ENCODE measurements at places on chromosomes 6 and 20.

DNA sequence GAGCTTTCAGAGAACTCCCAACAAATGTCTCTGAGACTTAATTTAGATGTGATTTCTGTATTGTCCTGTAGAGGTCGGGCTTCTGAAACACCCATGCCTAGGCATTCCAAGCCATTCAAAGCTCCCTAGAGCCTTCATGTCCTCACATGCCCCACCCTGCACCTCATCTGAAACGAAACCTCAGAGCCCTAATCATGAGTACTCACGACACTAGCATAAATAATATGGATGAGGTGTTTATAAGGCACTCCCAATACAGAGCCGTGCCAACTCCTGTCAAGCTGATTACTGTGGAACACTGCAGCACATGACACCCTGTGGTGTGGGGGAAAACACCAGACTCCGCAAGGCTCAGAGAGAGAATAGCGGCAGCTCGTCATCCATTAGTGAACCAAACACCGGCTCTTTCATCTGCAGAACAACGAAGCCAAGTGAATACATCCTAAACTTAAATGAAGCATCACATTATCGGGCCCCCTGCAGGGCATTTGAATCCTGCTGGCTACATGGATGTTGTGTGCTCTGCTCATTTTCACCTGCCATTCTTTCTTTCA is 83.8 kb downstream of the FNDC1 start:
- DNase-seq: no peak

DNA sequence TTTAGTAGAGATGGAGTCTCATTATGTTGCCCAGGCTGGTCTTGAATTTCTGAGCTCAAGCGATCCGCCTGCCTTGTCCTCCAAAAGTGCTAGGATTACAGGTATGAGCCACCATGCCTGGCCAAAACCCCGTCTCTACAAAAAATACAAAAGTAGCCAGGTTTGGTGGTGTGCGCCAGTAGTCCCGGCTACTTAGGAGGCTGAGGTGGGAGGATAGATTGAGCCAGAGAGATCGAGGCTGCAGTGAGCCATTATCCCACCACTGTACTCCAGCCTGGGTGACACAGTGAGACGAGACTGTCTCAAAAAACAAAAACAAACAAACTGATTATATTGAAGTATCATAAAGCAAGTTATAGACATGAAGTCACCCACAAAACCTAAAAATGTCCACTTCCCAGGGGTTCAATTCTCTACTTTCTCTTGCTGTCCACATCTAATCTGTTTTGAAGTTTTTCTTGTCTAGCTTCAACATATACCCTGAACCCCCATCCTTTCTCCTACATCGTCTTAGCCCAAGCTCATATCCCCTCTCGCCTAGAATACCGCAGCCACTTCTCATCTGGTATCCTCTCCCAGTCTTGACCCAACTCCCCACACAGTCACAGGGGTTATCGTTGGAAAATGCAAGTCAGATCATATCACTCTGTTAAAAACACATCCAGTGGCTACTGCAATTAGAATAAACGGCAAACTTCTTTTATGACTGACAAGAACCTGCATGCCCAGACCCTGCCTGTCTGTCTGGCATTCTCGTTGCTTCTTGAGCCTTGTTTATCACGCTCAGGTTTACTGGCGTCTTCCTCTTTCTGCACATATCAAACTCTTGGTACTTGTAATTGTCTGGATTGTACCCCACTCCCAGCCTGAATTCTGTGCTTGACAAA is 20.1 kb upstream of the NCOA3 start:
- no peak for DNase-seq

DNA sequence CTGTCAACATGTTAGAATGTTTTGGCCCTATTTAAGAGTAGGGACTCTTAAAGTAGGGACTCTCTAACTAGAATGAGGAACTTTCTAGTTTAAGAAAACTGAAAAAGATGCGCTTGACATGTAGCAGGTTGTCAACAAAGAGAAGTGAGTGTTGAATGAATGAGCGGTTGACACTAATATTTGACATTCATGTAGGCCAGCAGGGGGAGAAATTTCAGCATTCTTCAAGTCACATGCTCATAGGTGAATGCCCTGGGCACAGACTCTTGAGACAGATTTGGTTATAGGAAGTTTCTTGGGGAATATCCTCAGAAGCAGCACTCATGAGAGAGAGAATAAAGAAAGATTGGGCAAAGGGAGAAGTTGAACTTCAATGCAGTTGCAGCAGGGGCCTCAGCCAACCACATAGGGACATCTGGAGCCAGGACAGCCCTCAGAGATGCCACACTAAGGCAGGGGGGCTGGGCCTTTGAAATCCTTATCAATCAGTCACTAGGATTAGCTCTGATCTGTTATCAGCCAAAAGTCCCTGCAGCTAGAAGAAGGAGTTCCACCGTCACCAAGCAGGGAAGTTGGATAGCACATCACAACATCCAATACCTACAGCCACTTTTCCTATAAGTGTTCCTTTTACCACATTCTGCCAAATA is 145.1 kb upstream of the FKBP1C start:
- no peak for DNase-seq

DNA sequence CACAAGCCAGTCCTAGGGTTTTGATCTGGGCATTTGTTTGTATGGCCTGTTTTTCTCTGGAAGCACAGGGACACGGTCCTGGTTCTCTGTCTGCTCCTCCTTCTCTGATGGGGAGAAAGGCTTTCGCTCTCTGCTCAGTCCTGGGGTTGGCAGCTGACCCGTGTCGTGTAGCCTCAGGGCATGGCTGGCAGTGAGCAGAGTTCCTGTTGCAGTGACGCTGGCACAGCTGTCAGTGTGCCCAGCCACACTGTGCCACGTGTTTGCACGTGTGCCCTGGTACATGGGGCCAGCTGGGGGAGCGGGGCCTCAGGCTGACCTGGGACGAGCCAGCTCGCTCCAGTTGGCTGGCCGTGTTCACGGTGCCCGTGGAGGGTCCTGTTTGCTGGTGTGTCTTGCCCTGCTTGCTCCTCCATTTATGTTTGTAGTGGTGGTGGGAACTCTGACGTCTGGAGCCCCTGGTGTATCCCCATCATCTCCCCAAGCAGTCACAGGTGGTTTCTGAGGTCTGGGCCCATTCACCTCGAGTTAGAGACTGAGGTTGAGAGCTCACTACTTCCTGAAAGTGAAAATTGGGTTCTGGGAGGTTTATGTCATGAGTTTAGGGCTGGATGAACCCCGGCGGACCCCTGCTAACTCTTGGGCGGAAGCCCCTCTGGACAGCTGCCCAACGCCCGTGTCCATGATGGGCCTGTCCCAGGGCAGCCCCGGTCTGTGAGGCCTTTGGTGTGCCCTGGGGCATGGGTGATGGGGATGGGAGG is 10.2 kb upstream of the DNAJC5 start:
- DNase-seq: no peak

- peak; percentile 61 for DNase-seq
These were observed 158.1 kb downstream of the DTNBP1 start for GRCh38 chr6:15504581-15505350.

Measured in NCI-H1048 (cell line).